ENCODE measurements at places on chromosomes 4 and X. TPM values are rescaled to one million over a fixed set of nuclear protein-coding genes. Genes with fewer than 3 reads are reported as not detected.

Gene FANCB
- total RNA-seq: 0.35 TPM

Gene GPRASP1
- 3.8 TPM for total RNA-seq

- no peak for DNase-seq
Observed at GRCh38 chr4:153476829-153477574, 10.8 kb downstream of the TMEM131L start.

DNA sequence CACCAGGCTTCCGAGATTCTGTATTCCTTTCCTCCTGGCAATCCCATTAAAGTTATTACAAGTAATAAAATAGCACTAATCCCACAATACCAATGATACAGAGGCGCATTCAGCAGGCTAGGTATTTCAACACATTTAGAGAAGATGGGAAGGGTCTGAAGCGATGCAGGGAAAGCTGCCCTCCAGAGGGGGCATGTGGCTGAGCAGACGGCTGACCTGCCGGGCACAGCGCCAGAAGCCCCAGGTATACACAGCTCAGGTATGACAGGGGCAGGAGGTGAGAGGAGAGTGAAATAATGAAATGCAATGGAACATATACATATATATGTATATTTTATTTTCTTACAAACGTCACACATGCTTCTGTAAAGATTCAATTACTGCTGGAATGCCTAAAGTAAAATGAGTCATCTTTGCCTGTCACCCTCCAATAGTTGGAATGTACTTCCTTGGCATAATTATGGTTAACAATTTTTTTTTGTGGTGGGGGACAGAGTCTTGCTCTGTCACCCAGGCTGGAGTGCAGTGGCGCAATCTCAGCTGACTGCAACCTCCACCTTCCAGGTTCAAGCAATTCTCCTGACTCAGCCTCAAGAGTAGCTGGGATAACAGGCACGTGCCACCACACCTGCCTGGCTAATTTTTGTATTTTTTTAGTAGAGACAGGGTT, 21.3 kb upstream of the CDKN2AIP start:
- no peak for DNase-seq

- DNase-seq: no peak
Observed at GRCh38 chr4:128590034-128590740, 219.3 kb upstream of the JADE1 start.

DNA sequence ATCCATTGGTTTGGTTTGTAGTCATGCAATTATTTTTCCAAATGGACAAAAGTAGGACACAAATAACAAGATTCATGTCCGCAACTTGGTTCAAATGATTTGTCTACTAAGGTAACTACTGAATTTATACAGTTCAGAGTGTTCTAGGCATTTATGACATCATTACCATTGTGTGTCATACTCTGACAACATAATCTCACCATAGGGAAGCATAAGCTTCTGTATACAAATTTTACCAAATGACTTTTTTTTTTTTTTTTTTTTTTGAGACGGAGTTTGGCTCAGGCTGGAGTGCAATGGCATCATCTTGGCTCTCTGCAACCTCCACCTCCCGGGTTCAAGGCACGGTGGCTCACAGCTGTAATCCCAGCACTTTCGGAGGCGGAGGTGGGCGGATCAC, at the start of gene CXorf66:
CXorf66 (minus strand) TSS at position 101 of the 400 bp plus-strand sequence; CDS start at position 76, 25 bp downstream.
- no peak for DNase-seq

DNA sequence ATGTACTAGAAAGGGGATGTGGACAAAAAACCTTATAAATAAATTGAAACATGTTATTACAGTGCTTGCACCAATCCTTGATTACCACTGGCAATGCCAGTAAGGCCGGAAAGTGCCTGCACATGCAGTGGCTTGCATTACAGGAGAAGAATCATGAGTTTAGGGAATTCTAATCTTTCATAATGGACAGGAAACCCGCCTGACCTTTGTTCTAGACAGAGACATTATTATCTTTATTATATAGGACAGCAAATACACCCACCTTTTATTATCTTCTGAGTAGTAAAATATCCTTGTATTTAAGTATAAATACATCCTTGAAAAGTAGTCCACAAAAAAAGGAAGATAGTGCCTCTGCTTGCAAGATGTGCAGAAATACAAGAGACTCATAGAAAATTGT, 379.9 kb upstream of the LCORL start:
- no peak for DNase-seq

- DNase-seq: no peak
Observed at GRCh38 chr4:87251106-87251505, 30.7 kb upstream of the KLHL8 start.

Data from Right ventricle myocardium superior (tissue), 1 donor.